ENCODE measurements at places on chromosomes 13 and 19.

DNA sequence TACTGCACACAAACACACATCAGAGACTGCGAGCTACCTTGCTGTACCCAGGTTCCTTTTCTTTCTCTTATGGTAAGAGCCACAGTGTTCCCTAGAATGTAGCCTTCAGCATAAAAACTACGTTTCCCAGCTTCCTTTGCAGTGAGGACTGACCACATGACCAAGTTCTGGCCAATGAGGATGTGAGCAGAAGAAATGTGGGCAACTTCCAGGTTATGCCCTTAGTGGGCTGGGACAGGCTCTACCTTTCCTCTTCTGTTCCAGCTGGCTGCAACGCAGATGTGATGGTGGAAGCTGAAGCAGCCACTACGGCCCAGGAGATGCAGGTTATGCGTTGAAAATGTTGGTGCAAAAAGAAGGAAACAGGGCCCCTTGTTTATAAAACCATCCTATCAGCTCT is 27.5 kb downstream of the VRK3 start:
- no peaks in the 10 kb centered on the region for H3K27me3 ChIP-seq
- no peak overlapping the region for H3K27ac ChIP-seq
- H3K4me1 ChIP-seq = no peaks in the 10 kb centered on the region
- peaks cover 31% of the 10 kb centered on the region for H3K36me3 ChIP-seq
- H3K4me3 ChIP-seq = no peak overlapping the region

- peaks cover 21% of the 10 kb centered on the region for H3K36me3 ChIP-seq
- no peak overlapping the region for H3K27ac ChIP-seq
- no peaks in the 10 kb centered on the region for H3K27me3 ChIP-seq
- H3K4me1 ChIP-seq = no peaks in the 10 kb centered on the region
- peak overlapping the region; percentile 19 for H3K4me3 ChIP-seq
These were observed 223.6 kb downstream of the RGCC start for GRCh38 chr13:41680900-41681299.

DNA sequence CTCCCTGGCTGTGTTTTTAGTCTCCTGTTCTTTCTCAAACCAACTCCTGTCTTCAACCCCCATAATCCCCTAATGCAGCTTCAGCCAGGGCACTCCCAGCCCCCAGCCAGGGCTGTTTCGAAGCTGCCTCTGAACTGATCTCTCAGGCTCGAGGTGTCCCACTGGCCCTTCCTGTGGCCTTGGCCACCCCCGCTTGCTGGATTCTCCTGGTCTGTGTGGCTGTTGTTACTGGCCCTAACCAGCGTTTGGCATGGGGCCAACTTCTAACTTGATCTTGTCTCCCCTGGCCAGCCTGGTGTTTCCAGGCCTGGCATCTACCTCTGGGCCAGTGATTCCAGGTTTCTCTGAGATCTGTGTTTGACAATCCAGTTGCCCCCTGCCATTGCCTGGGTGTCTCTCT is 11.0 kb downstream of the XAB2 start:
- no peaks in the 10 kb centered on the region for H3K4me1 ChIP-seq
- H3K4me3 ChIP-seq = no peak overlapping the region
- no peaks in the 10 kb centered on the region for H3K27me3 ChIP-seq
- no peak for DNase-seq

DNA sequence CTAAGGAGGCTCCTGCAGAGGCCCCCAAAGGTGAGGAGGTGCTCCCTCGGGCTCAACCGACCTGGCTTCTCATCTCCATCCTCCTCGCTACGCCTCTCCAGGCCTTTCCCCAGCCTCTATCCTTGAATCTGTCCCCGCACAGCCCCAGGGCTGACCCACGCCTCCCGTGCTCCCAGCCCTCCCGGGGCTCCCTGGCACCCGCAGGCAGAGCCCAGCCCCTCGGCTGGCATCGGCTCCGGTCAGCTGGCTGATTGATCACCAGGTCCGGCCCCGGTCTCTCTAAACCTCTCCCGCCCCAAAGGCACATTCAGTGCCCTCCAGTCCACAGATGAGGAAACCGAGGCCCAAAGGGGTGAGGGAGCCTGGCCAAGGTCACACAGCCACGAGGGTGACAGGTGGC is 2.5 kb downstream of the MYBPC2 start:
- no peaks in the 10 kb centered on the region for H3K36me3 ChIP-seq
- H3K27ac ChIP-seq = no peak overlapping the region
- no peaks in the 10 kb centered on the region for H3K4me1 ChIP-seq
- no peaks in the 10 kb centered on the region for H3K27me3 ChIP-seq
- H3K4me3 ChIP-seq = no peak overlapping the region
- peak; percentile 34 for DNase-seq

DNA sequence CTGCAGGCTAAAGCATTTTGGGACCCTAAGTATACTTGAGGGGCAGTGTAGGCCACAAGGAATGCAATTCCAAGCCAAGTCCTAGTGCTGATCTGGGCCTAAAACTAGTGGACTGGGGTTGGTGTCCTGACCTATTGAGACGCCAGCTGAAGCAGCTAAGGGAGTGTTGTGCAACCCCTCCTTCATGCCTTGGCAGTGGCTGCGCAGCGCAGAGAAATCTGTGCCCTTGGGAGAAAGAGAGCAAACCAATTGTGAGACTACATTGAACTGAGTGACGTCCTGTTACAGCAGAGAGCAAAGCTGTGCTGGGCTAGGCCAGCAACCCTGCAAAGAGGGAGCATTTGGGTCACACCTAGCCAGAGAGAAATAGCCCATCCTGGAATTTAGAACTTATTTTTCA is 2715.0 kb upstream of the PCDH20 start:
- peak; percentile 43 for DNase-seq
- H3K27me3 ChIP-seq = no peaks in the 10 kb centered on the region
- no peaks in the 10 kb centered on the region for H3K4me1 ChIP-seq
- no peak overlapping the region for H3K4me3 ChIP-seq
- no peak overlapping the region for H3K27ac ChIP-seq

GRCh38 chr19:35309481-35310279 is 17.7 kb downstream of the MAG start:
- H3K27me3 ChIP-seq = no peaks in the 10 kb centered on the region
- no peaks in the 10 kb centered on the region for H3K36me3 ChIP-seq
- no peak overlapping the region for H3K4me3 ChIP-seq
- H3K27ac ChIP-seq = no peak overlapping the region
- peak; percentile 44 for DNase-seq

DNA sequence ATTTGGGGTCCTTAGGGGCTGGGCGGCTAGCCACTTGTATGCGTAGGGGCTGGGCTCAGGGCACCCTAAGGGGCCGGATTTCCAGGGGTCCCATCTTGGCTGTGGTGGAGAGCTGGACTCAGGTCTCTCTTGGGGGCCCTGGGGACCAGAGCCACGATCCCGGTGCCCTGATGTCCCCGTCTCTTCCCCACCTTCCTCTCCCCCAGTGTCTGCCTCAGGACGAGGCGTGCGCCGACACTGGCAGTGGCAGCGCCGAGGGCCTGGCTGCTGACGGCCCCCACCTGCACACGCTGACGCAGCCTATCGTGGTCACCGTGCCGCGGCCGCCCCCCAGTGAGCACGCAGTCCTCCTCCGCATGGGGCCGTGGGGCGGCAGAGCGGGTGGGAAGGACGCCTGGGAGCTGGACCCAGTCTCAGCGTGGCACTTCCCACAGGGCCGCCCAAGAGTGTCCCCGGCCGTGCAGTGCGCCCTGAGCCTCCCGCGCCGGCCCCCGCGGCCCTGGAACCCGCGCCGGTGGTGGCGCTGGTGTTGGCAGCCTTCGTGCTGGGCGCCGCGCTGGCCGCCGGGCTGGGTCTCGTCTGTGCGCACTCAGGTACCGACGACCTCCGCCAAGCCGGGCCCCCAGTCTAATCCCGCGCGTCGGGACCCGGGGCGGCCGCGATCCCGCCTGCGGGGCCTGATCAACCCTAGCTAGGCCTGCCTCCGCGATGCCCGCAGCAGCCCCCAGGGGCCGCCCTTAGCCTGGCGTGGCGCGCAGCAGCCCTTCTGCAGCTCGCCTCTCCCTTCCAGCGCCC is 2.7 kb upstream of the SNAPC2 start:
- H3K36me3 ChIP-seq = peaks cover 5% of the 10 kb centered on the region
- peak; percentile 88 for DNase-seq
- peaks cover 5% of the 10 kb centered on the region for H3K4me1 ChIP-seq
- H3K27me3 ChIP-seq = peaks cover 44% of the 10 kb centered on the region
- H3K27ac ChIP-seq = no peak overlapping the region

GRCh38 chr19:19568802-19569756 is 31.0 kb downstream of the CILP2 start:
- H3K36me3 ChIP-seq = peaks cover 11% of the 10 kb centered on the region
- no peak for DNase-seq
- H3K27me3 ChIP-seq = no peaks in the 10 kb centered on the region
- no peak overlapping the region for H3K27ac ChIP-seq

DNA sequence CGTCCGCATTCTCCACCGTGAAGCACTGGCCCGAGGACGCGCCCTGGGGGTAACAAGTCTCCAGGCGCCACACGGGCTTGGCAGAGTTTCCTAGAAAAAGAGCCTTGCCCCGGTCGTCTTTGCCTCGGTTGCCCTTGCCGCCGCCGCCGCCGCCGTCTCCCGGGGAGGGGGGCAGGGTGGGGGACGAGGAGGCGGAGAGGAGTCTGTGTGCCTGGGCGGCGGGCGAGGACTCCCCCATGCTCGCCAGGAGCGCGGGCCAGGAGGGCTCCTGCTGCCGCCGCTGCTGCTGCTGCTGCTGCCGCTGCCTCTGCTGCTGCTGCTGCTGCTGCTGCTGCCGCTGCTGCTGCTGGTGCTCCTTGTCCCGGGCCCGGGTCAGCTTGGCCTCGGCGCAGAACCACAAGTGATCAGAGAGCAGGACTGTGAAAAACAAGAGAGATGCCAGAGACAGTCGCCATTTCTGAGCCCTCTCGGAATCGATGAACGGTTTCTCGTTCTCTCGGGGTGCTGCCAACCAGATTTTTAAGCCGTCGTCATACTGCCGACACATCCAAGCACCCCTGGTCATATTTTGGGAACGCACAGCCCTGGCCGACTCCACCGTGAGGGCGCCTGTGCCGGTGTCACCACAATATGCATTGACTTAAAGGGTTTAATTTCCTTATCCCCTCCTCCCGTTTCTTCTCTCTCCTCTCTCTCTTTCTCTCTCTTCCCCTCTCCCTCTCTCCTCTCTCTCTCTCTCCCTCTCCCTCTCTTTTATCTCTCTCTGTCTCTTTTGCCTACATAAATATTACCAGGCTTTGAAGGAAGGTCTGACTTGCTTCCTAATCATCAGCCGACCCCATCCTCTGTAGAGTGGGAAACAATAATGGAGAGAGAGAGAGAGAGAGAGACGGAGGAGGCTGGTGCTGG is 349.1 kb downstream of the LIG4 start:
- no peak overlapping the region for H3K27ac ChIP-seq
- H3K36me3 ChIP-seq = no peaks in the 10 kb centered on the region
- H3K4me3 ChIP-seq = peak overlapping the region; percentile 90
- peak; percentile 85 for DNase-seq

DNA sequence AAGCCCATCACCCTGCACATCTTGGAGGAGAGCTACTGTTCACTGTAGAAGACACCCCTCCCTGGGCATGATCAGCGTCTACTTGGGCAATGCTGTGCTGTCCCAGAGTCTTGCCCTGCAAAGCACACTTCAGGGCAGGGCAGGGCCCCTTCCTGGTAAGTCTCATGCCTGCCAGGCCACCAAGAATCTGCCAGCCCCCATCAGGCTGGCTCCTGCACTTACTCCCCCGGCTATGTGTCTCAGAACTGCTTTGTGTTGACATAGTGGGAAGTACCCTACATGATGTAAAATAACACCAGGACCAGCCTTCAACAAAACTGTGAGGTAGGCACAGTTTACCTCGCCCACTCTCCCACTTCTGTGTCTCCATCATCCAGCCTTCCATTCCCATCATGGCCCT is 27.8 kb upstream of the ATP12A start:
- H3K27me3 ChIP-seq = no peaks in the 10 kb centered on the region
- no peaks in the 10 kb centered on the region for H3K36me3 ChIP-seq

DNA sequence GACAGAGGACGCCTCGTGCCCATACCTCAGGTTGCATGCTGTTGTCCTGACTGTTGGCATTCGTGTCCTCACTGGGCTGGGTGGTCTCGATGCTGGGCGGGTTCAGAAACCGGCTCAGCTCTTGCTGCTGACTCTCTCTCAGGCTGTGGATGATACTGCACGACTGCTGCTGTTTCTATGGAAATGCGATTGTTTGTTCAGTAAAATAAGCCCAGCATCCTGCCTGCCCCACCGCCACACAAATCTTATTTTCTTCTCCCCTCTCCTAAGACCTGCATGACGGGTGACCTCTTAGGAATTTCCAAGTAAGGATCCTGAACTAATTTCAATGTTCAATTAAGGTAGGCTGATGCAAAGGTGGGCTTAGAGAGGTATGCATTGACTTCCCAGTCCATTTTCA is 356.5 kb downstream of the NALCN start:
- no peaks in the 10 kb centered on the region for H3K4me1 ChIP-seq
- no peak for DNase-seq
- H3K27me3 ChIP-seq = no peaks in the 10 kb centered on the region
- no peak overlapping the region for H3K4me3 ChIP-seq
- no peak overlapping the region for H3K27ac ChIP-seq
- no peaks in the 10 kb centered on the region for H3K36me3 ChIP-seq

DNA sequence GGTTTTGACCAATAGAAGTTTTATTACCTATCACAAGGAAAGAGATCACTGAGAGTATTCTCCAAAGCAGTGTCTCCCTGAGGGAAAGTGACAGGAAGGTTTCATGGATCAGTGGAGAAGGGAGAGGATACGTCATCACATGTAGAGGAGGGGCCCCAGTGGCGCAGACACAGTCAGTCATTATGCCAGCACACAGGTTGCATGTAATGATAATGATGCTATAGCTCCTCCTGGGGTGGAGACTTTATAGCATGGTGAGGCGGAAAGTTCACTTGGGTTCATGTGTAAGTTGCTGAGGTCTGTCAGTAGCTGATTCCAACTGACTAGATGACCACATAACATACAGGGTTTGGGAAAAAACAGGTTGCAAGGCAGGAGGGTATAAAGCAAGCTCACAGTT is 88.8 kb downstream of the FNDC3A start:
- H3K36me3 ChIP-seq = peaks cover 5% of the 10 kb centered on the region
- H3K4me1 ChIP-seq = no peaks in the 10 kb centered on the region
- no peak for DNase-seq
- no peak overlapping the region for H3K27ac ChIP-seq
- H3K4me3 ChIP-seq = no peak overlapping the region

DNA sequence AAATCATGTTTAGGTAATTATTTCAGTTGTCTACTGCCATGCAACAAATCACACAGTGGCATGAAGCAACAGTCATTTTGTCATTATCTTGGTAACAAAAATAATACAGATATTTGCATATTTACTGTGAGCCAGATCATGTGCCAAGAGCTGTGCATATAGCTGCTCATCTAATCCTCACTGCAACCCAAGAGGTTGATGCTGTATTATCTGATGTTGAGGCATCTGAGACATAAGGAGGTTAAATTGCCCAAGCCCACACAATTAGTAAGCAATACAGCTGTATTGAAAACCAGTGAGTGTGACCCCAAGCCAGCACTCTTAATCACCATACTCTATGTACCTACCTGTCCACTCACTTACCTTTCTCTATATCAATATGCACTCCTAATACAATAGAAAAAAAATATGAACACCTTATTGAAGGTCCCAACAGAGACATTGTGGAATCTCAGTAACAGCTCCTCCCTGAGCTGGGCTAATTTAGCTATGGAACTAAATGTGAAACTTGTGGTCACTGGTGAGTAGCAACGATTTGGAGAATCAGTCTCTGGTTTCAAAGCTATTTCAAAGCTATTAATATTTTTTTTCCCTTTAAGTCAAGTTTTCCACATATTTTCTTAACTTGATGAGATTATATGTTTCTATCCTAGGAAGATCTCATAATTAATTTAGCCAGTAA is 185.2 kb downstream of the KLF12 start:
- H3K27ac ChIP-seq = no peak overlapping the region
- H3K36me3 ChIP-seq = no peaks in the 10 kb centered on the region
- DNase-seq = no peak
- H3K27me3 ChIP-seq = no peaks in the 10 kb centered on the region
- H3K4me3 ChIP-seq = no peak overlapping the region

GRCh38 chr19:5809053-5809452 is 4.2 kb downstream of the NRTN start:
- no peaks in the 10 kb centered on the region for H3K36me3 ChIP-seq
- H3K27ac ChIP-seq = no peak overlapping the region
- H3K4me3 ChIP-seq = no peak overlapping the region
- no peak for DNase-seq
- H3K27me3 ChIP-seq = peaks cover 8% of the 10 kb centered on the region
